ENCODE measurements at places on chromosomes 4 and X. TPM values are rescaled to one million over a fixed set of nuclear protein-coding genes. Genes with fewer than 3 reads are reported as not detected.

SPANXN3 gene
- not detected for total RNA-seq

PRDM5 gene
- total RNA-seq: 10.0 TPM

GRSF1 gene
- total RNA-seq: 90.0 TPM

KDR gene
- 0.10 TPM for total RNA-seq

ARFIP1 gene
- 47.9 TPM for total RNA-seq

OCRL gene
- total RNA-seq: 36.4 TPM

IL15 gene
- total RNA-seq: 4.6 TPM

VCX gene
- total RNA-seq: not detected

ARMCX4 gene
- 0.10 TPM for total RNA-seq

KLF8 gene
- total RNA-seq: 0.06 TPM

HPGDS gene
- 32.3 TPM for total RNA-seq

PABPC1L2B gene
- not detected for total RNA-seq

GAB3 gene
- total RNA-seq: 0.20 TPM

MAGEA2B gene
- total RNA-seq: not detected

MTCP1 gene
- total RNA-seq: 36.1 TPM

GAGE12J gene
- not detected for total RNA-seq

PROM1 gene
- total RNA-seq: 0.27 TPM

PDLIM3 gene
- total RNA-seq: 7.8 TPM

HSFX3 gene
- not detected for total RNA-seq

EDA gene
- total RNA-seq: 0.67 TPM

HDX gene
- total RNA-seq: 8.7 TPM

TIGD4 gene
- 1.8 TPM for total RNA-seq

PWWP3B gene
- 0.12 TPM for total RNA-seq

TSR2 gene
- 24.0 TPM for total RNA-seq

SLC25A6 gene
- total RNA-seq: 553 TPM

AVPR2 gene
- total RNA-seq: not detected

SLC26A1 gene
- total RNA-seq: 0.61 TPM

BEND4 gene
- not detected for total RNA-seq

CLGN gene
- 69.0 TPM for total RNA-seq

Data from NCI-H460 (cell line).